ENCODE measurements at places on chromosomes 3 and 15. TPM values are rescaled to one million over a fixed set of nuclear protein-coding genes. Genes with fewer than 3 reads are reported as not detected.

SAMD7 gene
- polyA plus RNA-seq, result not detected

RBPMS2 gene
- polyA plus RNA-seq, result not detected

NR2E3 gene
- polyA plus RNA-seq, result not detected

HYAL3 gene
- 8.8 TPM for polyA plus RNA-seq

PRR20G gene
- not detected for polyA plus RNA-seq

FBXO40 gene
- not detected for polyA plus RNA-seq
